ENCODE measurements at places on chromosomes 13 and 19.
A peak's percentile ranks its signal among the peaks of the same experiment; 100 is the strongest.

DNA sequence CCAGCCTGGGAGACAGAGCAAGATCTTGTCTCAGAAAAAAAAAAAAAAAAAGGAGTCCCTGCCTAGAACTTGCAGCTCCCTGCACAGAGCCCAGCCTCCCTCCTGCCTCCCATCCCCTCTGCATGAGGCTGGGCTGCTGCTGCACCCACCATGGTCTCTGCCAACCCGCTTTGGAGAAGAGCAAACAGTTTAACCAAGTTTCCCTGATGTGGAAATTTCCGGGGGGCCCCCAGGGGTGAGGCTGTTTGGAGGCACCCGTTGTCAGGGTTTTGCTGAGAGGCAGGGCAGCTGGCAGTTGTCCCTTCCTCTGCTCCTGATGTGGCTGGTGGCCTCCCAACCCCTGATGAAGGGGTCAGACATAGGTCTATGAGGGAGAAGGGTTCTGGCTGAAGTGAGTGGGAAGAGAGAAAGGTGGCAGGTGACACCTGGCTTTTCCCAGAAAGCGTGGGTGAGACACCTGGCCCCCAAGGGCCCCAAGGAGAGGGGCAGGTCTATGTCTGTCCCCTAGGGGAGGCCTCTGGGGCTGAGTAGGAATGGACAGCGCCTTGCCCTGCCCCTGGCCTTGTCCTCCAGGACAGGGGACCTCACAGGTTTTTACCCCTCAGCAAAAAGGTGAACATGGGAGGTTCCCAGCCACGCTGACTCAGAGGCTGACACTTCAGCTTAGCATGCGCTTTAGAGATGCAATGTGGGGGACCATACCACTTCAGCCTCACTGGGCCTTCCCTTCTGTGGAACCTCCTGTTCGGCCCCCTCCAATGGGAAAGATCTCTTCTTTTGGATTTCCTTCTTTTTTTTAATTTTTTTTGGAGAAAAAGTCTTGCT lies 5.5 kb downstream of the LRP3 start:
- DNase-seq: no peak

GRCh38 chr19:29798774-29799497 lies 12.9 kb upstream of the CCNE1 start:
- DNase-seq: no peak

GRCh38 chr13:112464720-112465119 lies 88.6 kb downstream of the SPACA7 start:
- no peak for DNase-seq

GRCh38 chr13:41199079-41199478 lies 4.7 kb upstream of the KBTBD7 start:
- DNase-seq: no peak

DNA sequence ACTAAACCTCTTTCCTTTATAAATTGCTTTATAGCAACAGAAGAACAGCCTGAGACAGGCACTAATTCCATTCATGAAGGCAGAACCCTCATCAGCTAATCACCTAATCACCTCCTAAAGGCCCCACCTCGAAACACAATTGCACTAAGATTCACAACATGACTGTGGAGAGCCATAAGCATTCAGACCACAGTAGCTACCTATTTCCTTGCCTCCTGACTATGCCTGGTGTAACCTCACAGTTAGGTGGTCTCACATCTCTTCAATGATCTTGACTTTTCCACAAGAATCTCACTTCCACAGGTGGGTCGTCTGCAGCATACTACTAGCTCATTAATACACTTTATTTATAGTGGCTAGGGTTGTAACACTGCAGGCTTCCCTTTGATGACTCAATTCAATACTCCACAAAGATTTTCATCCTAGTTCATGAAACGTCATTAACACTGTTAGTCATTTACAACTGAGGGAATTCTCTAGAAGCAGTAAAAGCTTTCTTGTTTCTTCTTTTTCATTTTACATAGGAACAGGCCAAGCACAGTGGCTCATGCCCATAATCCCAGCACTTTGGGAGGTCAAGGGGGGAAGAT lies 27.1 kb downstream of the STK24 start:
- no peak for DNase-seq

GRCh38 chr13:57629821-57630235 lies 1.7 kb upstream of the PCDH17 start:
- no peak for DNase-seq

DNA sequence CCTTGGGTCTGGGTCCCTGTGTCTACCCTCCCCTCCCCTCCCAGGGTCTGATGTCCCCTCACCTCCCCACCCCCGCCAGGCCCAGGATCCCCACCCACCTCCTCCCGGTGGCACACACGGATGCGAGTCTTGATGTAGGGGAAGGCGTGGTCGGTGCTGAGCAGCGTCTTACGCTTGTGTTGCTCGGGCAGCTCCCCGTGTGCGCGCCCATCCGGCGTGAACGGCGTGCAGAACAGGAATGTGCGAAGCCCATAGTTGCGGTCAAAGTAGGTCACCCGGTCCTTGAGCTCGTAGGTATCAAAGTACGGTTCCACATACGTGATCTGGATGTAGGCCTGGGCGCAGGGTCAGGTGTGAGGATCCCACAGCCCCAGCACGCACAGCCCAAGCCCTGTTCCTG lies 4.4 kb upstream of the KANK2 start:
- DNase-seq: no peak

DNA sequence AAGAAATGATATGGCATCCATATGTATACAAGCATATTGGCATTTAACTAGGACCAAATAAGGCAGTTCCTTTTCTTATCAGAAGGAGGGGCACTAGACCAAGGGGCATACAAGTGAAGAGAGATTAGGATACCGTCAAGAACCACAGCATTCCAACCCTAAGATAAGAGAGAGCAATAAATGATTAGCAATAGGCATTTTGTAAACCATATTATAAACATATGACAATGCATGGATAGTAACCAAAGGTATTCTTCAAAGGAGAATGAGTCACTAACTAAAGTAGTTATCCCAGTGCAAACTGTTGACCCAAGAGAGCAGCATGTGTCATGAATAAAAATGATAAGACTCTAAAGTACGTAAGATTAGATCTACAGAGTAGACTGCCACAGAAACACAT lies 500.9 kb upstream of the HTR2A start:
- DNase-seq: no peak

DNA sequence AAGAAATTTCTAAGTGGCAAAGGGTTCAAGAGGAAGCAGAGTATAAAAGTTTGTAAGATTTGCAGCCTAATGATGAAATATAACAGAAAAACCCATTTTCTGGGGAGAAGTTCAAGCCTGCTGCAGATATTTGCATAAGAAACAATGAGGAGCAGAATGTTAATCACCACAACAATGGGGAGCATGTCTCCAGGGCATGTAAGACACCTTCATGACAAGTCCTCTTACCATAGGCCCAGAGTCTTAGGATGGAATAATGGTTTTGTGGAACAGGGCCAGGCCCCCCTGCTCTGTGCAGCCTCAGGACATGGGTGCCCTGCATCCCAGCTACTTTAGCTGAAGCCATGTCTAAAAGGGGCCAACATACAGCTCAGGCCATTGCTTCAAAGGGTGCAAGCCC lies 809.0 kb upstream of the SLITRK5 start:
- DNase-seq: no peak

GRCh38 chr13:74101436-74101835 lies 32.8 kb downstream of the KLF12 start:
- DNase-seq: no peak

- peak; percentile 78 for DNase-seq
These were observed 2.3 kb downstream of the SLC5A5 start for GRCh38 chr19:17873786-17874757.

DNA sequence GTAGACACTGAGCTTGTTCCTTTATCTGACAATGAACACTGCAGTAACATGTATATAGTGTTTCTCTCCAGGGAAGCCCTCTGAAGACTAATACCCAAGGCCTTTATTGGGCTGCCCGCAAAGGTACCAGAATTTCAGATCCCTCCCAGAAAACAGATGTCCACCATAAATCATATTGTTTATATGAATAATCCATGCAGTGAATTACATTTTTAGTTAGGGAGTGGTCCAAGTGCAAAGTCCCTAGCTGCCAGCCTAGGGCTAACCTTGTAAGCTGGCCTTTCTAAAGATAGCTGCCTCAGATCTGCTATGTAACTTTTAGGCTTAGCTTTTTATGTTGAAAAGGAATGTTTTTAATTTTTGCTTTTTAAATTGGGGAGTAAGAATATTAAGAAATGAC lies 44.7 kb downstream of the TDRD3 start:
- DNase-seq: no peak

DNA sequence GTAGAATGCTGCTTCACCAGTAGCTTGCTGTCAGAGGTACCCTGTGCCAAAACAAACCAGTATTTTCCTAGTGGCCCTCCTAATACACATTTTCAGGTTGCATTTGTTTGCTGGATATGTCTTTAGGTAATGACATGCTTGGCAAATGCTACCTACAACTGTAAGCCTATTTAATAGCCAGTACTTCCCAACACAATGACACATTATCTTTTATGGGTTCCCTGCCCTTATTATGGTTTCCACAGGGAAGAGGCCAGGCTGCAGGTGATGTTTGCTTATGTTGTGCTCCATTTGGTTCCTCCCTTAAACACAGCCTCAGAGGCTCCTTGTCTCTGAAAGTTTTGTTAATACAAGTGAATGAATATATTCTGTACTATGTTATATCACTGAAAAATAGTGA lies 24.7 kb downstream of the FRY start:
- no peak for DNase-seq

Data from OCI-LY7 (cell line).